ENCODE measurements at places on chromosomes 3 and 15. TPM values are rescaled to one million over a fixed set of nuclear protein-coding genes. Genes with fewer than 3 reads are reported as not detected.

DNA sequence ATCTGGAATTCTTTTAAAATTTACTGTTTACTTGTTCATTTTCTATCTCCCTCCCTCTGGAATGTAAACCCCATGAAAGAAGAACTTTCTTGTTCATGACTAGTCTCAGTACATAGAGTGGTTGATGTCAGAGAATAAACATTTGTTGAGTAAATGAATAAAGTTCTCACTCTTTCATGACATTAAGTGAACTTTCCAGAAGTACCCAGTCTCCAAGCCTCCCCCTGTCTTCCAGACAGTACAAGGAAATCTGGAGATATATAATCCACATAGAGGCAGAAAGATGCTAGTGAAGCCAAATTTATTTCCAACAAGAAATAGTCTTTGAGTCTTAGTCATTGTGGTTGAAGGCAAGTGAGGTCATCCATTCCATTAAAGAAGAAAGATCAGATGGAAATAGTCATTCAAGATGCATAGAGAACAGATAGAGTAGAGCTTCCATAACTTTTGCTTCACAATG lies 71.5 kb upstream of the GALNT15 start:
- no peaks in the 10 kb centered on the region for H3K27me3 ChIP-seq
- DNase-seq = no peak
- no peaks in the 10 kb centered on the region for H3K36me3 ChIP-seq
- no peak overlapping the region for H3K27ac ChIP-seq
- no peak overlapping the region for H3K4me3 ChIP-seq

DNA sequence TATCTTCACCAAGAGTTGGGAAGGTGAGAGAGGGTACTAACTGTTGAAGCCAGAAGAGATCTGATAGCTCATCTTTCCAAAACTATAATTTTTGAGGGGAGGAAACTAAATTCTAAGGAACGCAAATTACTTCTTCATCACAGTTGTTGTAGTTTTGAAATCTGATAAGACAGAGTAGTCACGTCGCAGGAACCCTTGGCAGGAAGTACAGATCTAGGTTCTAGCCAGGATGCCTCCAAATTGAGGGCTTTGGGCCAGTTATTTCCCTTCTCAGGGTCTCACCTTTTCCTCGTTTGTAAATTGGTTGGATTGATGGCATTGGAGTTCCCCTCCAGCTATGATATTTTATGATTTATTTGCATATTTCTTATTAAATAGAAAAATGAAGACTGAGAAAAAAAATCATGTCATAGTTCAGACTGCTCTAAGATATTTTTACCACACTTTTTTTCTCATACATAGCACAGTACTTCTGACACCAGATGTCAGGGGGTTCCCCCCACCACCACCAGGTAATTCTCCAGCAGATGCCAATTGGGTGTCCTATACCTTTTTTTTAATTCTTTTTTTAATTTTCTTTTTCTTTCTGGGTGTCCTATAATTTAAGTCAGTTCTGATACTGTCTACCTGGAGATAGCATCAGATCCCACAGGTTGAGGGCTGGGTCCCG lies 32.3 kb upstream of the APH1B start:
- DNase-seq = no peak
- H3K27me3 ChIP-seq = no peaks in the 10 kb centered on the region
- H3K4me3 ChIP-seq = no peak overlapping the region
- H3K27ac ChIP-seq = no peak overlapping the region

GRCh38 chr3:68957895-68958294 lies 25.5 kb upstream of the TAFA4 start:
- no peaks in the 10 kb centered on the region for H3K4me1 ChIP-seq
- H3K36me3 ChIP-seq = no peaks in the 10 kb centered on the region
- H3K4me3 ChIP-seq = no peak overlapping the region
- no peaks in the 10 kb centered on the region for H3K27me3 ChIP-seq
- DNase-seq = no peak
- no peak overlapping the region for H3K27ac ChIP-seq

The RTP4 gene
- 3.4 TPM for total RNA-seq

- DNase-seq = no peak
- no peaks in the 10 kb centered on the region for H3K4me1 ChIP-seq
- H3K4me3 ChIP-seq = no peak overlapping the region
- H3K36me3 ChIP-seq = peaks cover 25% of the 10 kb centered on the region
Measured at GRCh38 chr3:53089511-53089910, 40.7 kb downstream of the RFT1 start.

- H3K27me3 ChIP-seq = no peaks in the 10 kb centered on the region
- no peak for DNase-seq
- H3K36me3 ChIP-seq = no peaks in the 10 kb centered on the region
- no peak overlapping the region for H3K4me3 ChIP-seq
Measured at GRCh38 chr3:123332124-123332641, 116.7 kb downstream of the ADCY5 start.

DNA sequence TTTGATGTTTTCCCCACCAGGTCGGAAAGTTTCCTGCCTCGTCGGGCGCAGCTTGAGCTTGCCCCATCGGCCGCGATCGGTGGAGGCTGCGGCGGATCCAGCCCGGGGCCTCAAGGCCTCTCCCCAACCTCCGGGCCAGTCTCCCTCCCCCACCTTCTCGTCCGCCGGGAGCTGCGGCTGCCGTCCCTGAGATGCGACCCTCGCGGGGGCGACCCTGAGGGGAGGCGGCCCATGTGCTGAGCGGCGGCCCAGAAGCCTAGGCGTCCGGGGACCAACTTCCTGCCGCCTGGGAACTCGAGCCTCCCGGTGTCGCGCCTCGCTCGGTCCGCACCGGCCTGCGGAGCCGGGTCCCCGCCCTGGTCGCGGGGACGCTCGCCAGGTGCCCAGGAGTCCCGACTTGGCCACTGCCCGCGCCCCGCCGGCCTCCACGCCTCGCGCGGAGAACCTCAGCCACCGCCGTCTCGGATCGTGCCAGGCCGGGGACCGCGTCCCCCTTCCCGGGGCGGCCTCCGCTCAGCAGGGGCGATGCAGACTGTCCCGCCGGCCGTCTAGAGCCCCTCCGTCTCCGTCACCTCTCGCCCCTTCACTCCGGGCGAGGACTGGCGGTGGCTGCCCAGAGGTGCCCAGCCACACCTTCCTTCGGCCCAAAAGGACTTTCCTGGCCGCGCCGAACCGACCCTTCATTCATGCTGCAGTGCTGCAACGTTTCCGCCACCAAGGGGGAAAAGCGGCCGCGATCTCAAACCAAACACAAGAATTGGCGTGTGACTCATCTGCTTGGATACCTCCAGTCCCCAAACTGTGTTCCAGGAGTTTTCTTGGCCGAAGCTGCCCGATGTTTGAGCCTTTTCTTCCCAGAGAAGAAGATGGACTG lies 656 bp downstream of the SLMAP start:
- H3K4me3 ChIP-seq = peak overlapping the region; percentile 77
- H3K4me1 ChIP-seq = peaks cover 6% of the 10 kb centered on the region
- no peak for DNase-seq

GRCh38 chr3:124652009-124652408 lies 78.2 kb upstream of the UMPS start:
- no peak overlapping the region for H3K4me3 ChIP-seq
- no peak for DNase-seq
- no peaks in the 10 kb centered on the region for H3K27me3 ChIP-seq
- peaks cover 34% of the 10 kb centered on the region for H3K4me1 ChIP-seq
- H3K27ac ChIP-seq = peak overlapping the region; percentile 49
- H3K36me3 ChIP-seq = no peaks in the 10 kb centered on the region

- DNase-seq = no peak
- no peaks in the 10 kb centered on the region for H3K27me3 ChIP-seq
- H3K4me3 ChIP-seq = no peak overlapping the region
- H3K4me1 ChIP-seq = no peaks in the 10 kb centered on the region
- no peaks in the 10 kb centered on the region for H3K36me3 ChIP-seq
Measured at GRCh38 chr3:9820946-9821345, 10.9 kb downstream of the TTLL3 start.

- H3K4me1 ChIP-seq = no peaks in the 10 kb centered on the region
- H3K4me3 ChIP-seq = no peak overlapping the region
- no peak overlapping the region for H3K27ac ChIP-seq
- DNase-seq = no peak
- H3K36me3 ChIP-seq = no peaks in the 10 kb centered on the region
Measured at GRCh38 chr3:156368189-156368588, 186.7 kb downstream of the SSR3 start.

Measured in GM12878 (cell line).